ENCODE measurements at places on chromosomes 6 and 20.

DNA sequence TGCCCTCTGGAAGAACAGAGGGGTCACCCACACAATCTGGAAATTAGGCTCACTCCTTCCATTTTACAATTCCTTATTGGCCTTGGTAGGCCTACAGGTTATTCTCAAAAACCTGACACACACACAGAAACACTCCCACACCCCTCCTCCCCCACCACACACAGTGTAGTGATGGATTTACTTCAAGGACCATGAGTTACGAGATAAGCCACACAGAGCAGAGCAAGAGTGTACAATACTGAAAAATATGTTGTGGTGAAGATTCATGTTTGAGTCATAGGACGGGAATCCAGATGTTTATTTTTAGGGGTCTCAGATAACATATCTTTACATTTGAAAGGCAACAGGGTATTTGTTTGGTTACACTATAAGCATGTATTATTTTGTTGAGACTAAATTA, 291.9 kb downstream of the PLCB1 start:
- DNase-seq: no peak

DNA sequence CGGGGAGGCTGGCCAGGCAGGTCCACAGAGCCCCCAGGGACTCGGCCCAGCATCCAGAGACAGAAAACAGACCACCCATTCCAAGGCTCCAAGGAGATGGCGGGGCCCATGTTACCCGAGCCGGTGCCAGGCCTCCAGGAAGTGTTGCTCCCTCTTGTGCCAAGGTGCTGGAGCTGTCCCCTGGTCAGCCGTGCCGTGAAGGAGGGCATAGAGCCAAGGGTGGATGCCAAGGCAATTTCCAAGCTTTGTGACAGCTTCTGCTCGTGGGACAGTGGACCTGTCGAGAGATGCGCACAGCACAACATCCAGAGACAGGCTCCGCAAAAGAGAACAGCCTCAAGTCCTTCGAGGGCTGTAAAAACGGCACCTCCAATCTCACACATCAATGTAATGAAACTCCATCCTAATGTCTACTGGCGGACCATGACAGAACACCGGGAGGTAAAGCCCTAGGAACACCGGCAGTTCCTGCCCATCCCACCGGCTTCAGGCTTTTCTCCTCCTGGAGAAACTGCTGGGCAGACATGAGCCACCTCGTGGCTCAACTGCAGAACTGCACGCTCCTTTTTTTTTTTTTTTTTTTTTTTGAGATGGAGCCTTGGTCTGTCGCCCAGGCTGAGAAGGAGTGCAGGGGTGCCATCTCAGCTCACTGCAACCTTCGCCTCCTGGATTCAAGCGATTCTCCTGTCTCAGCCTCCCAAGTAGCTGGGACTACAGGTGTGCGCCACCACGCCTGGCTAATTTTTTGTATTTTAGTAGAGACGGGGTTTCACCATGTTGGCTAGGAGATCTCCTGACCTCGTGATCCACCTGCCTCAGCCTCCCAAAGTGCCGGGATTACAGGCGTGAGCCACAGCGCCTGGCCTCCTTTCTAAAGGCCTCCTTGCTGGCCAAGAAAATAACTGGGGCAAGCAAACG, 30.9 kb upstream of the AVP start:
- no peak for DNase-seq

DNA sequence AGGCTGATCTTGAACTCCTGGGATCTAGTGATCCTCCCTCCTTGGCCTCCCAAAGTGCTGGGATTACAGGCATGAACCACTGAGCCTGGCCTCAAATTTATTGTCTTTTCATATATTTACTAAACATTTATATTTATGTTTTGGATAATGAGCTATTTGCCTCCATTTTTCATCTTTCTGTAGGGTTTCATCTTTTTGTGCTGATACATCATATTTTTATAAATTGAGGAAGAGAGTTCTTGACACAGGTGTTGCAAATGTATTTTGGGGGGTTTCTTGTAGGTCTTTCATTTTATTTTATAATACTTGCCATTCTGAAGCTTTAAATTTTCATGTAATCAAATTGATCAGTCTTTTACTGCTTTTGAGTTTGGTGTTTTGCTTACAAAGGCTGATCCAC, 72.4 kb downstream of the L3MBTL3 start:
- DNase-seq: no peak

- no peak for DNase-seq
These were observed 51.3 kb upstream of the TOX2 start for GRCh38 chr20:43863330-43863729.

DNA sequence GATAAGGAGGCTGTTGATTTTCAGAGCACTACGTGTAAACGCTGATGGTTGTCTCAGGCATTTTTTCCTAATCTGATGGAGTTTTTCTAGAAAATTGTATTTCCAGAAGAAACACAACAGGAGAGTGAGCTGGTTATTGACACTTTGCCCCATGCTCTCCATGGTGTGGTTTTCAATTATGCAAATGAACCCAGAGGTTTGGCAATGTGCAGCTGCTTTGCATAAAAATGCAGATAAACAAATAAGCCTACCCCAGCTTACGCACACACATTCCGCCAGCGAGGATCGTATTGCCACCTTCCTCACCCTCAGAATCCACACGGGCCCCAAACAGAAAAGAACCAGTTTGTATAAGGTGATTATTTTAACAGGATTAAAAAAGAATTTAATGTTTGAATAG, 45.1 kb upstream of the FRMD1 start:
- no peak for DNase-seq

DNA sequence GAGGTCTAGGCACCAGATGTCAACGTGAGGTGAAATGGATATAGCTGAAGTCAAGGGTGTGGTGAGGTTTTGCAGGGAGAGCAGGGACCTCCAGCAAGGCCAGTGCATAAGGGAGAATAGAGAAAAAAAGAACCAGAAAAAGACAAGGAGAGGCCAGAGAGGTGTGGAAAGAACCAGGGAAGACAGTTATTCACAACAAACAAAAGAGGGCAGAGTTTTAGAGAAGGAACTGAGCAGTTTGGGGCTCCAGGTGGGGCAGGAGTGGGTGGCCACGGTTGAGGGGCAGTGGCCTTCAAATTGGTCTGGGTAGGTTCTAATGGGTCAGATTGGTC, 11.6 kb upstream of the NQO2 start:
- DNase-seq: no peak

- no peak for DNase-seq
These were observed 276.4 kb upstream of the JAG1 start for GRCh38 chr20:10949930-10950783.

DNA sequence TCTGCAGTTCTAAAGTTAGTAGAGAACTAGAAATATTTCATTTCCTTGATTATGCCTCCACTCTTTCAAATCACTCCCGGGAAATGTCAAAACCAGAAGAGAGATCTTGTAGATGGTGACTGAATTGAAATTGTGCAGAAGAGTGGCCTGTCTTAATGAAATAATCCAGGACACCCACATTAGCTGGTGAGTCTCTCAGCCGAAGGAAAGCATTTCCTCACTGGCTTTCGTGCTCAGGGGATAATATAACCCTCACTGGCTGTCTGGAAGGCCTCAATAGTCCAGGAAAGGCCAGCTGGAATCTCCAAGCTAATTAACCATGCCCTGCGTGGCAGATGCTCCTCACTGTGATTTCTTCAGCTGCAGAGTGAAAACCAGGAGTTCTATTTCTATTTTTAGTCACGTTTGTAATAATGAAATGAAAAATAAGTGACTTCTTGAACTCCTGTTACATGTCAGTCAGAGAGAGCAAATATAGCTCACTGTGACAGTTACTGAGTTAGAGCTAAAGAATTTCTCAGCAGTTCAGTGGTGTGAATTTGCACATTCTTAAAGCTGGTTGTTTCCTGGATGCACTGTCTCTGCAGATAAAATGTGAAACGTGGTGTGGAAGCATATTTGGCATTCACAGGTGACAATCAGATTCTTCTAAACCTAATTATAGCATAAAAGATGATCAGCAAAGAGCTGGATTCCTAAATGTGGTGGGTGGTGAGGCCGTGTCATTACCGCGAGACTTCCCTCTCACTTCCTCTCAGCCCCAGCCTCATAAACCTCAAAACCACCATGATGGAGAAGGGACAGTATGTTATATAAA, 211.7 kb downstream of the LMBRD1 start:
- DNase-seq: peak; percentile 71

DNA sequence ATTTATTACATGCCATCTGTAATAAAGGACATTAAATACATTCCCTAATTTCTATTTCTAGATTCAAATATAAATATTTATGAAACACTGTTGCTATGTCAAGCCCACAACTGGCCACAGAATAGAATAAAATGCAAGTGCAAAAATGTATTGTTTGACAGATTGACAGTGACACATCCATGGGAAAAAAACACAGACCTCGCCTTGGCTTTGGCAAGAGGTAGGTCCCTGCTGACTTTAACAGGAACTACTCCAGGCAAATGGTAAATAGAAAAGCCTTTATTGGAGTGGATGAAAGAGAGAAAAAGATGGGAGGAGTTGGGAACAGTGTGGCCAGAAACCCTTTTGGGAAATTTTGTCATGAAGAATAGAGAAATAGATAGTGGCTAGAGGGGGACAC, 622.9 kb downstream of the UTRN start:
- DNase-seq: no peak

DNA sequence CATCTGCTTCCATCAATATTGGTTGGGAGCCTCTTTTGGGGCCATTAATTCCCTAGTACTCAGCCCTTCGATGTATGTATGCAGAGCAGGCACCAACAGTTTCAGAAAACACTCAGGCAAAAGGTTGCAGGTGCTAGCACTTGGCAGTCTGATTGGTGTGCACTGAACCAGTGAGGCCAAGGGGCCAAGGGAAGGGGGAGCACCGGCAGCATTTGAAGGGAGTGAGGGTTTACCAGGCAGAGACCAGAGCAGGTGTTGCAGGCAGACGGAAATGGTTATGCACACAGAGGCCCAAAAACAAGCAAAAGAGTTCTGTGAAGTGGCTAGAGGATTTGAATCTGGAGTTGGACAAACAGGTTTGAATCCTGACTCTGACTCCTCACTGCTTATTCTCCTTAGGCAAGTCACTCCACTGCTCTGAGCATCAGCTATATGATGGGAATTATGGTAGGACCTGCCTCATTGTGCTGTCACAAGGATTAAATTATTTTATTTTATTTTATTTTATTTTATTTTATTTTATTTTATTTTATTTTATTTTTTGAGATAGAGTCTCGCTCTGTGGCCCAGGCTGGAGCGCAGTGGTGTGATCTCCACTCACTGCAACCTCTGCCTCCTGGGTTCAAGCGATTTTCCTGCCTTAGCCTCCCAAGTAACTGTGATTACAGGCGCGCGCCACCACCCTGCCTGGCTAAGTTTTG, 58.1 kb upstream of the SHLD1 start:
- no peak for DNase-seq

DNA sequence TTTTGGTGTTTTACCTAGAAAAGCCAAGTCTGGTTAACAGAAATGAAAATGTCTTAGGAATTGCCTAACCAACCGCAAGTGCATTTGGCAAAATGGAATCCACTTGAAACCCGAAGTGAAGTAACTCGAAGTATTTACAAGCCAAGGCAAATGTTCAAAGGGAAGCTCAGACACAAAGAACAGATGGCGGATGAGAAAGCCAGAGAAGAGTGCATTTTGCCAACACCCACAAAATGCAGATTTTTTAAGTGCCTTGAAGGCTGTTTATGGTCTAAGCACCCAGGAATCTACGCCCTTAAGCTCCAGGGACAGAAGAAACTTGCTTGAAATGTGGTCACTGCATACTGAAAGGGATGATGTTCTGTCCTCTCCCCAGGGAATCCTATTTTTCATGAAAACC, 70.0 kb upstream of the TBXT start:
- no peak for DNase-seq

DNA sequence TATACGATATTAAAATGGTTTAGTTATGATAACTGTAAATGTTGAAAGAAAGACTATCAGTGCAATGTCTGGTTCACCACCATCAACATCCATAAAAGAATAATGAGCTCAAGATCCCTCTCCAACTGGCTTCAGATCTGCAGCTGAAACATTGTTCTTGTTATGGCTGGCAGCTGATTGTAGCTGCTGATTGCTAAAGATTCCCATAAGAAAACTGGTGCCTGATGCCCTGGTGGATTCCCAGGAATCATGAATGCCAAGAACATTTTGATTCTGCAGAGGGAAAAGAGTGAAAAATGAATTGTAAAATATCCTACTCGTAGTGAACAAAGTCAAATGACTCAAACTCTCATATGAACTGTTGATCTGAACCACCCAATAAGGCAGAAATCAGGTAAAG, 1160.2 kb downstream of the EPHA7 start:
- no peak for DNase-seq

Data from DMS 273 treated with DMSO at 0.1 percent for 48 hours (cell line).